NCI-H1417 treated with DMSO at 0.1 percent for 48 hours (cell line): ENCODE measurements at places on chromosomes 12 and 14.

GRCh38 chr12:115998119-115998633, 279.3 kb downstream of the MED13L start:
- DNase-seq, result peak; percentile 4

DNA sequence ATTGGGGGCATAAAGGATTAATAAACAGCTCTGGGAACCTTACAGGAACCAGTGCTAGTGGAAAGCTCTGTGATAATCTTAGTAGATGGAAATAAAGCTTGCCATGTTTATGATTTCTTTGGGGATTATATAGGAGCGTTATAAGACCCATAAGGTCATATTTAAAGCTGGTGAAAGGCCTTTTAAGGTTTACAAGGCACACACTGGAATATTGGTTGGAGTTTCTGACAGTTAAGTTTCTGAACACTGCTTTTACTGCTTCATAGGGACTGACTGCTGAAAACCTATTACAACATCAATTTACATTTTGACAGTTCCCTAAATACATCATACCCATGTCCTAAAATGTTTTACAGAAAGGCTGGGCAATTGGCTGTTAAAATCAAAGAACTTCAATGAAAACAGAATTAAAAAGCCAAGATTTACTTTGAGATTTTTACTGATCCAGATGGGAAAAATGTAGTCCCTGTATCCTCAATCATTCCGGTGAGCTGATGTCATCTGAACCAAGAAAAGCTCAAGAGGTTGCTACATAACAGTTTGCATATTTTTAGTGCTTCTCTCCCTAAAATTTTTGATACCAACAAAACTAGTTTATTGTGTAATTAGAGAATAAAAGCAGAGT, 153.7 kb upstream of the IGF1 start:
- no peak for DNase-seq

- DNase-seq, result no peak
These were observed 81.1 kb downstream of the ZFP36L1 start for GRCh38 chr14:68711561-68712309.

GRCh38 chr14:30223966-30224365, 296.3 kb upstream of the PRKD1 start:
- no peak for DNase-seq

GRCh38 chr12:115464111-115464581, 780.2 kb upstream of the TBX3 start:
- no peak for DNase-seq

DNA sequence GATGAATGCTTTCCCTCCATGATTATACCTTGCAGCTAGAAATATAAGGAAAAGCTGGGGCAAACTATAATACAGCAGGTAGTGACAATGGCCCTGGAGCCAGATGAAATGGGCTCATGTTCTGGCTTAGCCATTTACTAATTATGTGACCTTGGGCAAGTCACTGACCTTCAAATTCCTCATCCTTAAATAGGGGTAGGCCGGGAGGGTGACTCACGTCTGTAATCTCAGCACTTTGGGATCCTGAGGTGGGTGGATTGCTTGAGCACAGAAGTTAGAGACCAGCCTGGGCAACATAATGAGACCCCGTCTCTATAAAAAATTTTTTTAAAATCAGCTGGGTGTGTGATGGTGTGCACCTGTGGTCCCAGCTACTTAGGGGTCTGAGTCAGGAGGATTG, 155.4 kb downstream of the C12orf75 start:
- no peak for DNase-seq

DNA sequence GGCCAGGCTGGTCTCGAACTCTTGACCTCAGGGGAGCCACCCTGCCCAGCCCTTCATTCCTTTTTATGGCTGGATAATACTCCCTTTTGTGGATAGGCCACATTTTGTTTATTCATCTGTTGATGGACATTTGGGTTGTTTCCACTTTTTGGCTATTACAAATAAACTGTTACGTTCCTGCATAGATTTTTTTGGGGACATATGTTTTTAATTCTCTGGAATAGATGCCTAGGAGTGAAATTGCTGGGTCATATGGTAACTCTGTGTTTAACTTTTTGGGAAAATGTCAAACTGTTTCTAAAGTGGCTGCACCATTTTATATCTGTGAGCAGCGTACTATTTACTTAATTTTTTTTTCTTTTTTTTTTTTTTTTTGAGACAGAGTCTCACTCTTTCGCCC, 9.8 kb downstream of the KMT5A start:
- DNase-seq, result no peak

- no peak for DNase-seq
These were observed 28.0 kb downstream of the ERH start for GRCh38 chr14:69370061-69370460.

GRCh38 chr14:52079239-52079959, 10.5 kb upstream of the NID2 start:
- no peak for DNase-seq

GRCh38 chr14:26344596-26344995, 253.2 kb downstream of the NOVA1 start:
- DNase-seq, result no peak

- no peak for DNase-seq
These were observed 56.2 kb upstream of the NTF3 start for GRCh38 chr12:5375547-5376295.

GRCh38 chr12:94481734-94482133, 22.1 kb upstream of the CEP83 start:
- DNase-seq, result no peak

- peak; percentile 27 for DNase-seq
These were observed 115.1 kb downstream of the BEGAIN start for GRCh38 chr14:100472094-100472455.

DNA sequence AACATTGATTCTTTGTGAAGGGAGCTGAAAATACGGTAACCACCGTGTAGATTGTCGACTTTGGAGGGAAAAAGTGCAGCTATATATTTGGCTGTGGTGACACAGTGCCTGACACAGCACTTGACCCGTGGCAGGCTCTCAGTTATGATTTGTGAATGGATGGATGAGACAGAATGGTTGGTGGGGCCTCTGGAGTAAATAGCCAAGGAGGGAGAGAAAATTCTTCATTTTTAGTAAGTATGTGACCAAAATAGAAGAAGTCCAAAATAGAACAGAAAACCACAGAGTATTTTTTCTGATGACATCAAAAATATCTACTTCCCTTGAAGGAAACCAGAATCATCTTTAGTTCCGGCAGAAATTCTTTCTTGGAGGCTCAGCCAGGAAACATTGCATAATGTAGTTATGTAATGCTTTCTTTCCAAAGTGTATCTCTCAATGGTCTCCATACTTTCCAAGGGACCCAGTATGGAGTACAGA, 82.0 kb upstream of the WSCD2 start:
- no peak for DNase-seq

GRCh38 chr12:60184096-60184495, 588.3 kb downstream of the SLC16A7 start:
- DNase-seq, result no peak

- DNase-seq, result no peak
These were observed 235.9 kb downstream of the CPNE8 start for GRCh38 chr12:38669530-38669929.

DNA sequence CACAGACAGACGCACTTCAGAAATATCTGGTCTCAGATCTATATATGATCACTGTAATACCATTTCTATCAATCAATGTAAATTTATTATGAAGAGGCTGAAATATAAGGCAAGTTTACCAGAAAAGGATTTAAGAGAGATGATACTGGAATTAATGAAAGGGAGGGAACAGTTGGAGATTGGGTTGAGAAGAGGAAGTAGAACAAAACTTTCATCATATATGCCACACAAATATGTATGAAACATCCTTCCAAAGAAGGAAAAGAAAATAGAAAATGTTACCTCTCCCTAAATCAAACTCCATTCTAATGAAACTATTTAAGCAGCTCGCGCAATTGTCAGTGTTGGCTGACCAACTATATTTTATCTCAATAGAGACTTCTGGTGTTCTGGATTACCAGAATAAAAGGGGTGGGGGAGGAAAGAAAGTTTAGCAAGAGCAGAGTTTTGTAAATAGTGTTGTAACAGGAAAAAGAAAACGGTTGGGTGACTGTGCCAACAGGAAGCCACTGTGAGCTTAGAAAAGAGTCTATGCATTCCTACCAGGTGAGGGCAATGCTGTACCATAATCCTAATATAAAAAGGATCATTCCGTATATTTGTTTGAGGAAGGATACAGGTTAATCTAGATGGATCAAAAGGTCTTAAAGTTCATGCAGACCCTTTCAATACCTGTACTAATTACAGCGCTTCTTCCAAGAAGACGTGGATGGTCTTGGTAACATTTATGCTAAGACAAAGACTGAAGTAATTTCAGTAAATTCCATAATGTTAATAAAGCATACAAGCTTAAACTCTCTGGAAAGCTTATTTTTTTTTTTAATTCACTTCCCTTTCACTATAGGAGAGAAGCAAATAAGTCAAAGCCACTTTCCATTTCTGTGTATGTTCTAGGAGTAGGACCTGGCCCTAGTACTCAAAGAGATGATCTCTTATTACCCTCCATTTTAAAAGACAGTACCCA, 14.5 kb upstream of the LLPH start:
- DNase-seq, result no peak

DNA sequence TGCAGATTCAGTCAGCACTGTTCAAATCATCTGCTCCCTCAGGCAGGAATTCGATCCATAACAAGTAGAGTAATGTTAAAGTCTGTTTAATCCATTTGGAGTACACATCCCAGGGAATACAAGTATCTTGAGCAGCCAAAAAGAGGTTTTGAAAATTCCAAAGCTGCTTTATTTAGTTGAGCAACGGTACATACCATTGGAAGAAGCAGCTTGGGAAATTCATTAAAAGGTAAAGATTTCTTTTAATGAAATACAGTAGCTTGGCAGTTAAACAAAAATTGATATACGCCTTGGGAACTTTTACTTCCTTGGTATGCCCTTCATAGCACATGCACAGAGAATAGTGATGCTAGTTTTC, 153.8 kb downstream of the LRIG3 start:
- DNase-seq, result no peak

GRCh38 chr12:74424778-74425177, 112.9 kb upstream of the ATXN7L3B start:
- no peak for DNase-seq

GRCh38 chr12:53500142-53500775, 824 bp upstream of the TARBP2 start:
- no peak for DNase-seq

DNA sequence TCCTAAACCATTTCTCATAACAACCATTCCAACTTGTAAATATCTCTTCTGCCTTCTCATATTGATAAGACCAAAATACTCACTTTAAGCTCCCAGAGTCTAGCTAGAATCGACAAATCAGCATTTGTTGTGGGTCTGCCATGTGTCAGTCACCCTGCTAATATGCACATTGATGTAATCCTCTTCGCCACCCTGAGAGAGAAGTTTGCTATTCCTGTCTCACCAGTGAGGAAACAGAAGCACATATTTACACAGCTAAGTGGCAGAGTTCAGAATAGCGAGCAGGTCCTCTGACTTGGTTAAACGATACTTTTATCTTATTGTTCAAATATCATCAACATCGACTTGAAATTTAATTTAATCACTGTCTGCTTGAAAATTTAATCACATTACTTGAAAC, 142.1 kb downstream of the ANO4 start:
- no peak for DNase-seq

DNA sequence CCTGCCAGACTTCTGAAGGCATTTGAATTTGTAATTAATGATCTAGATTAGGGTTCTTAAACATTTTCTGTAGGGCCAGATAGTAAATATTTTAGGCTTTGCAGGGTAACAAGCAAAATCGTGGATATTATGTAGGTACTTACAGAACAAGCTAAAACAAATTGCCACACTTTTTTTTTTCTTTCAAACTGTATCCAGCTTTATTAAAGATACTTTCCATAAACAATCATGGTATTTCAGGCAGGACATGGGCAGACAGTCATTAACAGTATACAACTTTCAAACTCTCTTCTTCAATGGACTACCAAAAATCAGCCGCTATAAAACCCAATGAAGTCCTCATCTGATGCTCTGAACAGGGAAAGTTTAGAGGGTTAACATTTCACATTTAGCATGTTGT, 9.6 kb downstream of the TRMT5 start:
- no peak for DNase-seq

DNA sequence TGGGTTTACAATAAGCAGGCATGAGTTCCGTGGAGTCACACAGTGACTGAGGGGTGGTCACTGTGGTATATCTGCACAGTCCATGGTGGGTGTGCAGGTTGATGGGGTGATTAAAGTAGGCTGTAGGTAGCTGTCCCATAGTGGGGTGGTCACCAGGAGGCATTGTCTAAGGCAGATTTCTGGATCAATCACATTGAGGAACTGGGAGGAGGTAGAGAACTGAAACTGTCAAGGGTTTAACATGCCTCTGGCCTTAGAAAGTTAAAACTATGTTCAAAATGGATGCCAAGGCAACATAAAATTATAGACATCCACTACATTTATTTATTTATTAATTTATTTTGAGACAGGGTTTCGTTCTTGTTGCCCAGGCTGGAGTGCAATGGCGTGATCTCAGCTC, 8.3 kb downstream of the ADCK1 start:
- DNase-seq, result no peak

GRCh38 chr12:131831635-131832041, 3.4 kb downstream of the MMP17 start:
- no peak for DNase-seq

- DNase-seq, result no peak
These were observed 17.6 kb downstream of the NID2 start for GRCh38 chr14:52051251-52051650.

DNA sequence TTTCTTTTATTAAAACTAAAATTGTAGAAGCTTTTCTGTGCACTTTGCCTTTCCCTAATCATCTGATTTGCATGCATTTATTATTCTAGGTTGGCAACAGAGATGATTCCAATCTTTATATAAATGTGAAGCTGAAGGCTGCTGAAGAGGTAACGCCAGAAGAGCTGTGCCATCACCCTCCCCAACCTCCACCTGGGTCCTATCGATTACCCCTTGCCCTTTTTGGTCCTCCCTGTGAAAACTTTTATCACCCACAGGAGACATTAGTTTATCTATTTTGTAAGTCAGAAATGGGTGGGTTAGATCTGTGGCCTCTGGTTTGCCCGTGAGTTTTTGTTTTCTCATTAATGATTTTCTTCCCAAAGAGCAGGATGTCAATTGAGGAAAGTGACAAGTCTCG, 22.8 kb downstream of the MTHFD1 start:
- DNase-seq, result no peak

- no peak for DNase-seq
These were observed 479 bp upstream of the NOS1 start for GRCh38 chr12:117361905-117362304.

DNA sequence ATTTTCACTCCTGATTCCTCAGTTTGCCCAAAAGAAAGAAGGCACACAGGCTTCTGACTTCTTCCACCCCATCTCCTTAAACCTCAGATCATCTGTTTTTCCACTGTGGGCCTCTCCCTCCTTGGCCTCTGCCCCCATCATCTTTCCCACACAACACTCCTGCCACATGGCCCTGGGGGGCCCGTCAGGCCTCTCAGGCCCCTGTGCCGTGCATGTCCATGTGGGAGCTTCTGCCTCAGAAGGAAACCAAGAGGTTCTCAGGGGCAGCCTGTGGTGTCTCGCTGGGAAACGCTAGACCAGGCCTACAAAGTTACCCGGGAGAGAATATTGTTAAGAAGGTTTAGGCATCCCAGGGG, 8.0 kb downstream of the KLHL33 start:
- DNase-seq, result no peak

- DNase-seq, result no peak
These were observed 46.5 kb downstream of the ELK3 start for GRCh38 chr12:96240656-96241055.

GRCh38 chr14:96086574-96087077, 47.5 kb downstream of the C14orf132 start:
- DNase-seq, result no peak

- no peak for DNase-seq
These were observed 16.6 kb upstream of the SLC38A2 start for GRCh38 chr12:46389031-46389616.
